ENCODE measurements at places on chromosomes 11 and 22. TPM values are rescaled to one million over a fixed set of nuclear protein-coding genes. Genes with fewer than 3 reads are reported as not detected.

CECR2 gene
- polyA plus RNA-seq = 0.24 TPM

OR52I1 gene
- not detected for polyA plus RNA-seq

DNA sequence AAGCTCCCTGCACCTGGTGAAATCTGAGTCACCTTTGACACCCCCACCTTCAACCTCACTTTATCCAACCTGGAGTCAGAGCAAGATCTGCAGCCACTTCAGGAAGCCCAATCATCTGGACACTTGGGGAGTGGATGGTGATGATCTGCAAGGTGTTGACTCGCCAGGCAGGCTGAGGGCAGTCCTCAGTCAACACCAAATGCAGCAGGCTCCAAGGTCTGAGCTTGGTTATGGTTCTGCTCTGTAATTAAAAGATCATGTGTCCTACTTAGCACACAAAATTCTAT is 446.9 kb downstream of the BRD1 start:
- H3K36me3 ChIP-seq = no peaks in the 10 kb centered on the region
- no peaks in the 10 kb centered on the region for H3K27me3 ChIP-seq
- H3K4me1 ChIP-seq = no peaks in the 10 kb centered on the region
- DNase-seq = no peak

GRCh38 chr11:23769214-23769613 is 727.6 kb upstream of the LUZP2 start:
- H3K36me3 ChIP-seq = no peaks in the 10 kb centered on the region
- no peak for DNase-seq
- H3K27ac ChIP-seq = no peak overlapping the region
- no peaks in the 10 kb centered on the region for H3K4me1 ChIP-seq
- no peak overlapping the region for H3K4me3 ChIP-seq

NRXN2 gene
- polyA plus RNA-seq = not detected

DNA sequence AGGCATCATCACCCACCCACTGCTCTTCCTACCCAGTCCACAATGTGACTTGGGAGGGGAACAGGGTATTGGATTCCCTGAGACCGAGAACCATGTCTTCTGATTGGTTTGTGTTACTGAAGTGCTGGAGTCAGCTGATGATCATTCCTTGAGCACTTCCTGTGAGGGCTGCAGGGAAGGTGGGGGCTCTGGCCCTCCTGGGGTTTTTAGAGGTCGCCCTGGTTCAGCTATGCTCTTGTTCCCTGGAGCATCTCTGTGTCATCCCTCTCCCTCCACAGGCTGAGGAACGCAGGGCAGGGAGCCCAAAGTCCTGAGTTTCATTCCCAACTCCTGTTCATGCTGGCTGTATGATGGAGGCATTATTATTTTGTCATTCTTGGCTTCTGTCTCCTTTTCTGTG is 6.7 kb downstream of the ZC3H7B start:
- no peak overlapping the region for H3K27ac ChIP-seq
- peaks cover 3% of the 10 kb centered on the region for H3K4me1 ChIP-seq
- DNase-seq = no peak
- no peak overlapping the region for H3K4me3 ChIP-seq

DNA sequence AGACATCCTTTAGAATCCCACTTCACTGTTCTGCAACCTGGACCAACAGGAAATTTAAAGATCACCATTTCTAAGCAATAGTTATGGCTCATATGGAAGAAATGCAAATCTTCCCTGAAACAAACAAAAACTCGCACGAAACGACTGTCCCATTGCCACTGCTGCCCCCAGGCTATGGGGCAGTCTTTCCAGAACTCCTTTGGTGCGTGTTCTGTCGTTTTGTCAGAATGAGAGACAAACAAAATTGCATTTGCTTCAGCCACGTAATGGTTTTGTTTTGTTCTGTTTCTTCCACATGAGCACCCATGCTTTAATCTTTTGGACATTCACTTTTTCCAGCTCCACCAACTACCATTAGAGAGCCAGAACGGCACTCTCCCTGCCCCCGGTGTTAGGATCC is 10.8 kb upstream of the FBLN1 start:
- H3K4me3 ChIP-seq = no peak overlapping the region
- H3K27me3 ChIP-seq = no peaks in the 10 kb centered on the region
- H3K36me3 ChIP-seq = no peaks in the 10 kb centered on the region
